ENCODE measurements at places on chromosomes 3 and 15.

- DNase-seq, result no peak
Observed at GRCh38 chr15:51234176-51234927, 104.0 kb downstream of the CYP19A1 start.

GRCh38 chr15:65081758-65082157 lies 5.2 kb downstream of the KBTBD13 start:
- DNase-seq, result no peak

DNA sequence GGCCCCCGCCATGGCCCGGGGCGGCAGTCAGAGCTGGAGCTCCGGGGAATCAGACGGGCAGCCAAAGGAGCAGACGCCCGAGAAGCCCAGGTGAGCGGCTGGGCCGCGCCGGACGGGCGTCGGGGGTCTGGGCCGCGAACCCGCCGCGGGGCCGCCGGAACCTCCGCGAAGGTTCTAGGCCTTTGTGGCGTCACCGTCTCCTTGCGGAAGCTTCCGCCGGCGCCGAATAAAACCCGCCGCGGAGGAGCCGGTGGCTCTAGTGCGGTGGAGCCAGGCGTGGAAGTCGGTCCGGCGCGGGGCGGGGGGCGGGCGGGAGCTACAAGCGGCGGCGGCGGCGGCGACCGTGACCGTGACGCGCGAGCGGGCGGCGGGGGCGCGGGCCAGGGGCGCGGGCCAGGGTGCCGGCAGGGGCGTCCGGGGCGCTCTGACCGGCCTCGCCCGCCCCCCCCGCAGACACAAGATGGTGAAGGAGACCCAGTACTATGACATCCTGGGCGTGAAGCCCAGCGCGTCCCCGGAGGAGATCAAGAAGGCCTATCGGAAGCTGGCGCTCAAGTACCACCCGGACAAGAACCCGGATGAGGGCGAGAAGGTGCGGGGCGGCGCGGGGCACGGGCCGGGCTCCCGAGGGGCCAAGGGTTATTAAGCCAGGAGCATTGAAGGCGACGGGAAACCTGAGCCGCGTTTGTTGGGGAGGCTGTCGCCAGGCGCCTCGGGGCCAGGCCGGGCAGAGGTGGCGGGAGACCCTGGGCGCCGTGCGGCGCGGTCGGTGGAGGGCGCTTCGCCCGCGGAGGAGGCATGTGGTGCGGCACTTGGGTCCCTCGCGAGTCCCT lies at the start of gene DNAJA4:
Gene DNAJA4, plus strand, starts transcription at position 259 of the 833 bp plus-strand sequence. Its CDS starts 202 bp downstream, at position 461.
- DNase-seq, result peak; percentile 35

DNA sequence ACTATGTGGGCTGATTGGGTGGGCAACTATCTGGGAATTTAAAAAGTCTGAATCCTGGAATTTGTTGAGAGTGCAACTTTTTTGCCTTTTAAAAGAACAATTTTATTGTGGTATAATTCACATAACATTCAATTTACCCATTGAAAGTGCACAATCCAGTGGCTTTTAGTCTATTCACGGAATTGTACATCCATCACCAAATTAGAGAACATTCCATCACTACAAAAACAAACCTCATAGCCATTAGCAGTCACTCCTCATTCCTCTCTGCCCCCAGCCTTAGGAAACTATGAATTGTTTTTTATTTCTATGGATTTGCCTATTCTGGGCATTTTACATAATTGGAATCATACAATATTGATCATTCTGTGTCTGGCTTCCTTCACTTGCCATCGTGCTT lies 101.8 kb upstream of the ALDH1A3 start:
- no peak for DNase-seq

DNA sequence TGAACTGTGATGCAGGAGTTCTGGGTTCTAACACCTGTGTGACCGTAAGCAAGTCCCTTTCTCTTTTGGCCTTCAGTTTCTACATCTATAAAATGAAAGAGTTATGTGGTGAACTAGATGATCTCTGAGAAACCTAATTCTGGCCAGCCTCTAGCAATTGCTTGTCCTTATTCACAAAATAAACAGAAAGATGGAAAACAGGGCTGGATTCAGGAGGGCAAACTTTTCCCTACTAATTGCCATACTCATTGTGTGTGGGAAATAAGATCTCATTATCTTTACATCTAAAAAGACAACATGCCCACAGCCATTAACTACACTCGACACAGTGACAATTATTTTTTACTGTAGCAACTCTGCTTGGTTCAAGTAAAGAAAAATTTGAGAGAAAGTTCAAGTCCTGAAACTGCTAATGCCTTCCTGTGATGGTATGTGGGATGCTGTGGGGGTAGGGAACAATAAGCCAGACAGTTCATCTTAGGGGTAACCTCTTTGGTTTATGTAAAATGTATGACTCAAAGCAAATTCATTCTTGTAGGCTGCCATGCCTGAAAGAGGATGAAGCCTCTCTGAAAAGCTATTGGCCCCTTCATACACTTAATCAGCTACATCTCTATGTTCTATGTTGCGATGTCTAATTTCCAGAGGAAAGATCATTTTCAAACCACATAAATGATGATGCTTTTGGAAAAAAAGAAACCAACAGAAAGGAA lies 177.6 kb upstream of the BCL6 start:
- no peak for DNase-seq

DNA sequence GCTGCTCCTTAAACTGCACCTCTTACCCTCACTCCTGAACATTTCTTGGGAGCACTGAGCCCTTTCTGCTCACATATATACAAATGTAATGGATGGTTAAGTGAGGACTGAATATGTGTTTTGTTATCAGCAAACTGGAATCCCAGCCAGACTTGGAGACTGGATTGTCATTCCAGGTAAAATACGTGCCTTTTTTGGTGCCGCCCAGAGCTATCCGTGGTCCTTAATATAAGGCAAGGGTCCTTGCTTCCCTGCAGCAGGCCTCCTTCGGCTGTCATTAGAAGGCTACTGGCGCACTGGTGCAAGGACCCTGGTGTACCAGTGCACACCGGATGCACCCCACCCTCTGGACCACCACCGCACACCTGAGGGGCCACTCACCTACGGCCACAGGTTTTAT lies 1.1 kb upstream of the GABRB3 start:
- DNase-seq, result no peak
